Activated CD8-positive, alpha-beta T cell treated with anti-CD3 and anti-CD28 coated beads for 36 hours (primary cell): ENCODE measurements at places on chromosomes 5 and 9.

- no peak for DNase-seq
Observed at GRCh38 chr9:13491493-13492424, 212.3 kb upstream of the MPDZ start.

DNA sequence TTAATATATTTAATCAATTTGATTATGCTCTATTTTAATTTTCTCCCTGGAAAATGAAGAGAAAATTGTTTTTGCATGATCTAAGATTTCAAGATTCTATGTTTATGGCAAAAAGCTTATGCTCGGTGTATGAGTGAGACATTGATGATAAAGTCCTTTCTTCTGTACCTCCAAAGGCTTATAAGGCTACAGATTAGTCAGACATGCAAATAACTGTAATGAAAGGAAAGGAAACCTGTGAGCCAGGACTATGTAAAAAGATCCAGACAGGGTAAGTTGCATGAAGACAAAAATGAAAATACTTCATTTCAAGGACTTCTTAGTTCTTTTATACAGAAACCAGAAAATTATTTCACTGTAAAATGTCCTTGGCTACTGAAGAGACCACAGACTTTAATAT, 52.2 kb upstream of the EDIL3 start:
- no peak for DNase-seq

DNA sequence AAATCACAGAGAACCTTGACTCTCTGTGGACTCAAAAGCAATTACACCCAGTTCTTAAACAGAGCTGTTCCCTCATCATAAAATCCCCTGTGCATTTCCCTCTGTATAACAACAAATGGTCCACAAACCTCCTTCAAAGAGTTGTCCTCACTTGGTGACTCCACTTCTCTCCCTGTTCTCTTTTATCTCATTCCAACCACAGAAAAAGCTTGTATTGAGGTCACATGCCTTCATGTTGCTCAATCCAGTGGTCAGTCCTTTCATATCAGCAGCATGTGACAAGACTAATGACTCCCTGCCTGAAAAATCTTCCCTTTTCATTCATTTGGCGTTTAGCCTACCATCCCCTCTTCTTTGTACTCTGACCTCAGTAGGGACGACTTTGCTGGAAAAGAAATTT, 158.0 kb downstream of the DEPDC1B start:
- DNase-seq, result no peak

- peak; percentile 27 for DNase-seq
Observed at GRCh38 chr5:125408448-125409233, 662.2 kb upstream of the ZNF608 start.

- no peak for DNase-seq
Observed at GRCh38 chr9:107464516-107464915, 25.1 kb downstream of the KLF4 start.

DNA sequence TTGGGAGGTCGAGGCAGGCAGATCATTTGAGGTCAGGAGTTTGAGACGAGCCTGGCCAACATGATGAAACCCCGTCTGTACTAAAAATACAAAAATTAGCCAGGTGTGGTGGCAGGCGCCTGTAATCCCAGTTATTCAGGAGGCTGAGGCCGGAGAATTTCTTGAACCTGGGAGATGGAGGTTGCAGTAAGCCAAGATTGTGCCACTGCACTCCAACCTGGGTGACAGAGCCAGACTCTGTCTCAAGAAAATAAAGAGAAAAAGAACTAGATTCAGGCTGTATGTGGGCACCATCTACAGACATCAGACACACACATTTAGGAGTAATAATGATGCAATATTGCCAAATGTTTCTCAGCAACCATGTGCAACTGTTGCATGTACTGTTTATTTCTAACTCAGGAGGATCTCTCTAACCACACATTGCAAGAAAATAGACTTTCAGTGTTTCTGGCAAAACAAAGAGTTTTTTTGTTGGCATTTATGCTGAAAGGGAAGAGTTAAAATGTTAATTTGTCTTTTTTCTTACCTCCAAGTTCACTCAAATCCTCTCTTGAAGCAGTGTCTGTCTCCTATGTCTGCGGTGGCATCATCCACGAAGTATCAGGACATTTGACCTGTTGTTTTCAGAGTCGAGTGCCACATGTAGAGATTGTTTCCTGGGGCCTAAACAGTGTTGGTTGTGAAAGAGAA, 5.1 kb upstream of the ORM1 start:
- no peak for DNase-seq

GRCh38 chr5:155651-156410, 35.5 kb upstream of the LRRC14B start:
- DNase-seq, result no peak

DNA sequence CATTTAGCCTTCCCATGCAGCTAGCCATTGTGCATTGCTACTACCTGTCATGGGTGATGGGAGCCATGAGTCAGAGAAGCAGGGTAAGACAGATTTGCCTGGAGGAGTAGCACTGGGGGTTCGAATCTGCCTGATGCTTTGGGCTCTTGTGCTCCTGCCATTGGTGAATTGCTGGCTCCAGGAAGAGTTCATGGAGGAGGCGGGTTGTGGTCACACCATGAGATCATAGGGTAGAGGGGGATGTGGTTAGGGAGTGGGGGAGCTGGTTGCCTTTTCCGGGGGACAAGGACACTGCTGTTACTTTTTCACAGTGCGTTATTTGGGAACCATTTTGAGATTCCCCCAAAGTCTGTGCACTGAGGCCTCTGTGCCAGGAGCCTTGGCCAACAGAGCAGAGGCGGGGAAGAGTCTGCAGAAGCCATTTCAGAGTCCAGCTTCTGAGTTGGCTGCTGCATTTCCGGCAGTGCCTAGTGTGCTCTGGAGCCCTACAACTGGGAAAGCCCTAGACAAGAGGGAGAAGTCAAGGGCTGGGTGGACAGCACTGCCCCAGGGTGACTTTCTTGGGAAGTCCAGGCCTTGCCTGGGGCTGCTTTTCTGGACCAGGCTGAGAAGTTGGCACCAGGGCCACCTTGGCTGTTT, 6.2 kb downstream of the ANGPTL2 start:
- peak; percentile 34 for DNase-seq

GRCh38 chr5:123855609-123856008, 343.6 kb downstream of the CSNK1G3 start:
- no peak for DNase-seq

DNA sequence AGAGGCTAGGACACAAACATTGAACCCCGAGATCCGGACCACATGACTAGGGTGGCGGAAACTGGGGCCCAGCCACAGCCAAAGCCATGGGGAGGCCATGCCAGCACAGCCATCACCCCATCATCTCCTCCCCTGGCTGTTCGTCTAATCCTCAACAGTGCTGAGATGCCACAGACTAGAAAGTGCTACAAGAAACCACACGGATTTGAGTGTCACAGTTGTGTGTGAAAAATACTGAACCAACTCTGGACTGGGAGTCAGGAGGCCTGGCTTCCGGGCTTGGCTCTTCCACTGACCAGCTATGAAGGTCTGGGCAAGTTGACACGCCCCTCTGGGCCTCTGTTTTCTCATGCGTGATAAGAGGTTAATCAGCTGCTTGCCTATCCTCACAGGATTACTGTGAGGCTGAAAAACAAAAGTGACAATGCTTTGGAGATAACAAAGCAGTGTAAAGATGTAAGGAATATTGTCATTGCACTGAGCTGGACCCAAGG, 38.8 kb upstream of the SHB start:
- no peak for DNase-seq

DNA sequence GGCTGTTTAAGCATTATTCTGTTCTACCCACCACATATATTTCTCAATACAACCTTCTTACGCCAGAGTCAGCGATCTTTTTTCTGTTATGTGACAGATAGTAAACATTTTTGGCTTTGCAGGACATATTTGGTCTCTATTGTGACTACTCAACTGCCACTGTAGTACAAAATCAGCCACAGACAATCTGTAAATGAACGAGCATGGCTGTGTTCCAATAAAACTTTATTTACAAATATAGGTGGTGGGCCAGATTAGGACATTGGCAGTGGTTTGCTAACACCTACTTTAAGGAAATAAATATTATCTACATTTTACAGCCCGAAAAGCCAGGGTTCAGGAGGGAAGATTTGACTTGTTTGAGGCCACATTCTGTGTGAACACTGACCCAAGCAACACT, 40.2 kb upstream of the FBXW11 start:
- DNase-seq, result no peak

GRCh38 chr9:109893241-109893640, 113.2 kb downstream of the PALM2AKAP2 start:
- no peak for DNase-seq

- DNase-seq, result no peak
Observed at GRCh38 chr5:135208555-135208902, 174.5 kb upstream of the PITX1 start.

GRCh38 chr5:51997949-51998348, 614.7 kb downstream of the ISL1 start:
- DNase-seq, result no peak

DNA sequence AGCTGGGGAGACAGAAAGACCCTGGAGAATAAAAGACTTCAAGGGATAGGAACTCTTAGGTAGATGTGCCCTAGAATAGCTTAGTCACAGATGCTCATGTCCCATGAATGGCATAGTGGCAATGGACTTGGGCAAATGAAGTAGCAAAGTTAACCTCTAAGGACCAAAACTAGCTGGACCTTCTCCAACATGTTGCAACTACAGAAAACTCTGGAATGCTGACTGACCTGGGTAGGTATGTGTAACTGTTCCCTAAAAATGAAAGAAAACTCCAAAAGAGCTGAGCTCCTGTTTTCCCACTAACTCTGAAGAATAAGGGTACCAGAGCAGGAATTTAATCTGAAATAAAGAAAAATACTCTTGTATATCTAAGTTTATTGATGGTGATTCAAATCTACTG, 12.5 kb upstream of the LPAR1 start:
- DNase-seq, result no peak

DNA sequence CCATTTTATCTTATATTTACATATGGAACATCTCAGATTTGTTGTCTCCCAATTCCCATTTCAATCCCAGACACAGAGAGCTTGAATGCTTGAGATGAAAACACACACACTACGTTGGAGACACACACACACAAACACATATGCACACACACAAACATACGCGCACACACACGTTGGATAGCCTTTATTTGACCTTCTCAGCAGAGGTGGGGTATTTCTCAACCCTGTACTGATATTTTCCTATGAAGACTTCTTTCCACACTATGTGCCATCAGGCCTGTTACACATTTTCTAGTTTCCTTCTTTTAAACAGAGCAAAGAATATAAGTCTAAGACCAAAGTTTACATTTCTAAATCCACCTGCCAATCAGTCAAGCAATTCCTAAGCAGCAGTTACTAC, 291.0 kb downstream of the TAF11L14 start:
- DNase-seq, result no peak

DNA sequence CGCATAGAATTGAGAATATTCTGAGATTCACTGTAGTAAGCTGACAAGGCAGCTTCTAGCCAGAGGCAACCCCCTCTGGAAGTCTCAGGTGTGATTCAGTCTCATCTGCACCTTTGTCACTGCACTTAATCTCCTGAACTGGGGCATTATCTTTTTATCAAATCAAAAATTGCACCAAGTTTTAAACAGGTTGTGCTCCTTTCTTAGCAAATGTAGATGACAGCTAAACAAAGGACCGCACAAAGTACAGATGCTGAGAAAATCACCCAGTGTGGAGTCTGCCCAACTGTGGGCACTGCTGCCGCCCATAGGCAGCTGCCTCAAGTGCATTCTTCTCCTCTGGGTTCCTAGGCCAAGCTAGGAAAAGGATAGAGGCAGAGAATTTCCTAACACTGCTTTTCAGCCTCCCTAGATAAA, 51.1 kb downstream of the STARD4 start:
- DNase-seq, result no peak

- DNase-seq, result no peak
Observed at GRCh38 chr9:134146774-134147493, 11.1 kb downstream of the WDR5 start.

GRCh38 chr5:66769030-66769733, 173.0 kb downstream of the MAST4 start:
- no peak for DNase-seq

- no peak for DNase-seq
Observed at GRCh38 chr9:101628173-101628572, 33.4 kb upstream of the PPP3R2 start.
